Globus pallidus (tissue), 1 donor: ENCODE measurements at places on chromosomes 11 and 22.

GRCh38 chr11:34037016-34037415, 14.5 kb upstream of the CAPRIN1 start:
- no peak for DNase-seq

GRCh38 chr11:107006076-107006833, 12.0 kb downstream of the GUCY1A2 start:
- no peak for DNase-seq

DNA sequence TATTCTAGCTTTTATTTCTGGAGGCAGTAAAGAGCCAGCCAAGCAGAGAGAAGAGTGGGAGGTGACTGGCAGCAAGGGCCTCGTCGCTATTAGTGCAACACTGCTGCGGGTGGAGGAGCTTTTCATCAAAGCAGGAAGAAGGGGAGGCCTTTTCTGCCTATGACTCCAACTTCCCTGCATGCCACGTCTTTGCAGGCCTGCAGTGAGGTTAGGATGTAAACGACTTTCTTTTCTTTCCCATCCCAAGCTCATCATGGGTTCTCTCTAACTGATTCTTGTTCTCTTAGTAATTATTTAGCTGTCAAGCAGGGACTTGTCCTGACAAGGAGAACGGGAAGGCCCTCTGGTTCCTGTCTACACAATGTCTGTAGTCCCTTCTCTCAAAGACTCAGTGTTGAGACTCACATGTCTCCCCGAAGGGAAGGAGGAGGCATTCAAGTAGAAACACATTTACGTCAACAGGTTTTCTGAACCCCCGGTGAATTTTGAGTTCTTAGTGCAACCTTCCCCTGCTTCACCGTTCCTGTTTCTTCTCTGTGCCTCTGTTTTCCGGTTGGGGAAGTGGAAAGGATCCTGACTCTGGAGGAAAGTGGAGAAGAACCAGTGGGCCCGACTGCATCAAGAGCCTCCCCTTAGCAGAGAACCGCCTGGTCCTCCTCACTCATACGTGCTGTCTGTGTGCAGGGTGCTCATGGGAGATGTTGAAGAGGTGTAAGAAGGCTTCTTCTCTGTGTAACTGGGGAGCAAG, 56.9 kb downstream of the PACS1 start:
- DNase-seq: peak; percentile 65

- peak; percentile 98 for DNase-seq
Measured at GRCh38 chr11:78030429-78031325, 7.6 kb upstream of the KCTD14 start.

DNA sequence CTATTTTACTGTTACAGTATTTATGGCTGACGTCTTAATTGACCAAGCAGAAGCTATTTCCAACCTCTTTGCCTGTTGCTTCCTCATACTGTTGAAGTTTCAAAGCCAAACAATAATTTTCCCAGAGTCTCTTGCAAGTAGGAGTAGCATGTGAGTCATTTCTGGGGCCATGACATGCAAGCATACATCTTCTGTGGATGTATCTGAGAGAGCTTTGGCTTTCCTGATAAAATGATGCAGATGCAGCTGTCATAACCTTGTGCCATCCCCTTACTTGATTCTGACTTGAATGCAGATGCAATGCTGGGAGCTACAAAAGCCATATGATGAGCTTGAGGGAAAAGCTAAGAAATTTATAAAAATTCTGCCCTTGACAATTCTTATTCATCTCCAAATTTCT, 243.1 kb upstream of the TENM4 start:
- DNase-seq: no peak

- no peak for DNase-seq
Measured at GRCh38 chr11:35529971-35530495, 4.6 kb upstream of the PAMR1 start.

DNA sequence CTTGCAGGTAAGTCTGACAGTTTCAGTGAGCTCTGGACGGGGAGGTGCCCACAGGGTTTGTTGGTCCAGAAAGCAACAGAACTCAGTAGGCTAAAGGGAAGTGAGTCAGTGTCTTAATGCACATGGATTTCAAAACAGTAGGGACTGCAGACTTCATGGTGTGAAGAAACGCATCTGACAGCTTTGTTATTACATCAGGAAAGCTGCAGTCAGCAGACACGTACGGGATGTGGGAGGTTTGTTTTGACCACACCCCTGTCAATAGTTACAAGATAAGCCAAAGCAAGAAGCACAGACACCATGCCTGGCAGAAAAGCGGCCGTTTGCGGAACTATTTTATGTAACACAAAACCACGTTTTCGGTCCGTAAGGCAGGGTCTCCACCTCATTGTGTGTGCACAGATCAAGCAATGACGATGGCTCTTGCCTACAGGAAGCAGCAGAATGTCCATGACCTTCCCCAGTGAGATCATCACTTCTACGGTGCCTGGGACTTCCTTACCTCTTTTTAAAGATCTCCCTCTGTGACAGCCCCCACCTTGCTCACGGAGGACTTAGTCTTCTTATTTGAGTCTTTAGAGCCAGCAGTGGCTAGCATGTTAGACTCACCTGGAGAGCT, 58.2 kb upstream of the FTH1 start:
- DNase-seq: peak; percentile 46

GRCh38 chr11:119714590-119714989, 14.4 kb downstream of the NECTIN1 start:
- no peak for DNase-seq

DNA sequence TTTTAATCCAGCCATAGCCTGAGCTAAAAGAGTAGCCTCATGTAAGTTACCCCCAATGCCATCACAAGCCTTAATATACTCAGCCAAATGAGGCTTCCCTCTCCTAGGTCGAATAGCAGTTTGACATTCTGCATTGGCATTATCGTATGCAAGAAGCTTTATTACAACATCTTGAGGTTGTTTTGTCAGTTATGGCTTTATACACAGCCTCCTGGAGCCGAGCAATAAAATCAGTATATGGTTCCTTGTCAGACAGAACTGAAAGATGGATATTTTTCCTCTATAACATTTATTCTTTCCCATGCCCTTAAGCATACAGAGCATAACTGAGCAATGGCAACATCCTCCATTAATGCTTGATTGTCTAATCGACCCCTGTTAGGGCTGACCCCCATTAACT, 5.4 kb upstream of the DNAJB13 start:
- DNase-seq: no peak

- DNase-seq: no peak
Measured at GRCh38 chr22:17012267-17012666, 4.2 kb upstream of the GAB4 start.

GRCh38 chr11:133895061-133895479, 49.8 kb upstream of the SPATA19 start:
- no peak for DNase-seq

DNA sequence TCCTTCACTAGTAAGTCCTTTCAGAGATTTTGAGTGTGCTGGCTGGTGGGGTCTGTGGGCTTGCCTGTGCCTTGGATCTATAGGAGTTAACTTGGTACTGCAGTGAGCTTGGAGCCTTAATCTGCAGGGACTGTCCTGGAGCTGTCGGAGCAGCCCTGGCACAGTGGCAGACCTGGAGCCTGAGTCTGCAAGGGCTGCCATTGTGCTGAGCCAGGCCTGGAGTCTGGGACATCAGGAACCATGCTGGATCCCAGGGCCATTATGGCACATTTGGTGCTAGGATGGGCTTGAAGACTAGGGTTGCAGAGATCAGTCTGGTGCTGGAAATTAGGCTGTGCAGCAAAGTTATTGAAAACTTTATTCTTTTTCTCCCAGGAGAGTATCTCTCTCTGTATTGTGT, 665.4 kb downstream of the METTL15 start:
- no peak for DNase-seq

DNA sequence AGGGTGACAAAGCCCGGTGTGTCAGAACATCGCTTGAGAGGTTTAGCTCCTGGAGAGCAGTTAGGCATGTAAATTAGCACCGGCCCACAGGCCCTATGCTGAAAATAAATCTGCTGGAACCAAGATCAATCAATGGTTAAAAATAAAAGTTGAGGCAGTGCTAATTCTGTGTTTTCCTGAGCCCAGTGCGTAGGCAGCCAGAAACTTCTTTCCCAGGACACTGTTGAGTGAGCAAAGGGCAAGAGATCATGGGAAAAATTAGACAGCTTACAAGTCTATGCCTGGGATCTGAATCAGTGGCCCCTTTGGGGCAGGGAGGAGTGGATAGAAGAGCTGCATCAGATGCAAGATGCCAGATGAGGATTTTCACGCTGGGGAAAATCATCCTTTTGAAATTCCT, 539.2 kb downstream of the BUD13 start:
- no peak for DNase-seq

GRCh38 chr11:61827571-61828378, at the start of gene FADS2:
TSS of gene FADS2 (plus strand) at chr11:61828300. CDS start at chr11:61828391, 91 bp downstream.
- peak; percentile 94 for DNase-seq

GRCh38 chr11:15744693-15745092, 611.7 kb downstream of the SOX6 start:
- no peak for DNase-seq

GRCh38 chr22:23970816-23971486, 3.3 kb downstream of the DDT start:
- DNase-seq: no peak

DNA sequence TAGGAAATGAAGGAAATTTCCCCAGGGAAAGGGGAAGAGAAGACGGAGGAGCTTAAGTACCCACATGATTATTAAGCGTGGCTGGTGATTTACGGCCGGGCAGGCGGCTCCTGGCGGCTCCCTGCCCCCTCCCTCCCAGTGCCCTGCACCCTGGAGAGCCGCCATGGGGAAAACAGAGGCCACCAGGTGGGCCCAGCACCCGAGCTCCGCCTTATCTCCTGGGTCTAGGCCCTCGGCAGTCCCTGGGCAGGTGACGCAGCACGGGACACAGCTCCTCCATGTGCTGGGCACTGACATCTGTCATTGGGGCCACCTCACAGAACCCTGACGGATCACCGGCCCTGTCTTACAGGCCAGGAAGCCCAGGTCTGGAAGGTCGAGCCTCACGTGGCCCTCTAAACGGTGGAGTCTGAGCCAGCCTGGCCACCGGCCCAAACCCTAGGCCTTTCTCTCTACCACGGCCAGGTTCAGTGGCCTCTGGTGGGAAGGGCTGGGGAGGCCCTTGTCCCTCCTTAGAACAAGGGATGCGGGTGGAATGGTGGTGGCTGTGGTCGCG, 60.2 kb upstream of the PPARA start:
- peak; percentile 33 for DNase-seq

DNA sequence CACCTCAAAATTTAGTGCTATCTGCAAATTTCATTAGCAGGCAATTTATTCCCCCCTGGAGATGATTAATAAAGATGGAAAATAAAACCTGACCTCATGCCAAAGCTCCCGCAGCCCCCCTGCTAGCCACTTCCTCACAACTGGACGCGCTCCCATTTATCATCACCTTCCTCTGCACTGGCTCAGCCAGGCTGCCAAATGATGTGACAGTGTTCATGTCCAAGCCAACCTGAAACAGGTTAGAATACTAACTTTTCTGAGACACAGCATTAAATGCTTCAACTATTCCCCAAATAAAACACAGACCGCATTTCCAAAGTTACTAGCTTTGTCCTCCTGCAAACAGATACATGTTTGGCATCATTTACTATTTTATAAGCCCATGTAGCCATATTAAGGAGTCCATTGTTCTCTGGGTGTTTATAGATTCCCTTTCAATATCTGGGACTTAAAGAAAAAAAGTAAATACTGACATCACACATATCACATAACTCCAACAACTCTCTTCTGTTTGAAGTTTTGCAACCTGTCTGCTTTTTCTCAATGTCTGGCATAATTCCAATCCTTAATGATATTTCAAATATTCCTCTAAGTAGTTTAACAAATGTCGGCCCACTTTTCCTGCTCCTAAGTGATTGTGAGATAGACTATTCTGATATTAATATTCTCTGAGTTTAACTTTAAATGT, 829.7 kb upstream of the FAT3 start:
- DNase-seq: no peak

GRCh38 chr11:99184146-99184545, 163.4 kb downstream of the CNTN5 start:
- no peak for DNase-seq

- no peak for DNase-seq
Measured at GRCh38 chr11:9678576-9678975, 14.7 kb downstream of the SWAP70 start.

- no peak for DNase-seq
Measured at GRCh38 chr11:112223121-112223520, 3.1 kb upstream of the PTS start.

DNA sequence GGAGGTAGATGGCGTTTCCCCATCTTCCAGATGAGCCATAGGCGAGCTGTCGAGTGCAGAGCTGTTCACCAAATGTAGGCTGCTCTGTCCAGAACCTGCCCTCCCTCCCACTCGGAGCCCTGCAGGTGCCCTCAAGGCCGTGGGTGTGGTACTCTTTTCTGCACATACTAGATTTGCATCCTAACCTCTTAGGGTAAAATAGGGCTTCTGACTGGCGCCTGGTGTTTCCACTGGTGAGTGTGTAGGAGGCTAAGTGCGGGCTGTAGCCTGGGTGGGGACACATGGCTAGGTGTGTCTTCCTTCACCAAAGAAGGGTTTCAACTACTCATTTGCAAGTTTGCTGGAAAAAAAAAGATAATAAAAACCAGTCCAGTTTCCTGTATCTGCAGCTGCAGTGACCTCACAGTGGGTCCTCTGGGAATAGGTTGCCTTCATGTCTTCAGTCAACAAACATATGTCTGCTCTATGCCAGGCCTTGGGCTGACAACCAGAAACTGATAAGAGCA, 8.5 kb downstream of the BIK start:
- no peak for DNase-seq

DNA sequence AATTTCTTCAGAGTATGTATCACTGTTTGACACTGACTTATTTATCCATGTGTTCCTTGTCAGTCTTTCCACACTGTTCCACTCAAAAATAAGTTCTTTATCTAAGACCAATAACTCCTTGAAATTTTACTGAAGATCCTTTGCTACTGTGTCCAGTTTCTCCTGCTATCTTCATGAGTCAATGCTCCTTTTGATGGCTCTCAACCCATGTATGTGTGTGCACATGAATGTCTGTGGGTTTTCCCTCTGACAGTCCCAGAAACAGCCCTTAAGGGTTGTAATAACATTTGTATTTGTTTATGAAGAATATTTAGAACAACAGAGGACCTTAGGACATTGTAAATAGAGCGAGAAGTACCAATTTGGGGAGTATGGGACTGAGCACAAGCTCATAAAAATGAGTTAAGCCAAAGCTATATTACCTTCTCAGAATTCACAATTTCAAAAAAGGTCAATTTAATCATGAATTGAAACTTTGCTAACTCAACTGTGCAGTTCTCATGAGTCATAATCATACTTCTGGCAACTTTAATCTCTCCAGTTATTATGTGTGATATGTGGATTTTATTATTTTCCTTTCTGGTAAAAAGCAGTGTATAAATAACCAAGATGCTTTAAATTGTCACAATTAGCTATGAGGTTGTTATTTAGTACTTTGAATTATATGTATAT, 533.6 kb downstream of the CNTN5 start:
- no peak for DNase-seq

DNA sequence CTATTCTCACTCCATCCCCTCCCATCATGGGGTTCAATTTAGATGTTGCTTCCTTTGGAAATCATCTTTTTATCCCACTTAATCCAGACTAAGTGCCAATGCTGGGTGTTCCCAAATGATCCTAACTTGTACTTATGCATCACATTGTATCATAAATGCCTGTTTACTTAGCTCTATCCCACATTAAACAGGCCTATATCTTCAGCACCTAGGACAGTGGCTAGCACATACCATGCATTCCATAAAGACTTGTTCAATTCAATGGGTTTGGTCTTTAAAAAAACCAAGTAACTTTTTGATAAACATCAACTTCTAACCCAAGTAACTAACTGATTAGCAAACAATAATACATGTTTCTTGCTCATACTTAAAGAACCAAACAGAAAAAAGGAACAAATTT, 40.6 kb downstream of the RSF1 start:
- no peak for DNase-seq

GRCh38 chr11:65528819-65529350, 4.0 kb downstream of the SCYL1 start:
- DNase-seq: no peak
